ENCODE measurements at places on chromosomes 13 and 19.

- DNase-seq: no peak
Observed at GRCh38 chr19:16435238-16435917, 36.4 kb downstream of the EPS15L1 start.

- no peak for DNase-seq
Observed at GRCh38 chr13:50126993-50127725, 111.9 kb downstream of the KCNRG start.

- no peak for DNase-seq
Observed at GRCh38 chr19:20471431-20471830, 94.2 kb downstream of the ZNF737 start.

DNA sequence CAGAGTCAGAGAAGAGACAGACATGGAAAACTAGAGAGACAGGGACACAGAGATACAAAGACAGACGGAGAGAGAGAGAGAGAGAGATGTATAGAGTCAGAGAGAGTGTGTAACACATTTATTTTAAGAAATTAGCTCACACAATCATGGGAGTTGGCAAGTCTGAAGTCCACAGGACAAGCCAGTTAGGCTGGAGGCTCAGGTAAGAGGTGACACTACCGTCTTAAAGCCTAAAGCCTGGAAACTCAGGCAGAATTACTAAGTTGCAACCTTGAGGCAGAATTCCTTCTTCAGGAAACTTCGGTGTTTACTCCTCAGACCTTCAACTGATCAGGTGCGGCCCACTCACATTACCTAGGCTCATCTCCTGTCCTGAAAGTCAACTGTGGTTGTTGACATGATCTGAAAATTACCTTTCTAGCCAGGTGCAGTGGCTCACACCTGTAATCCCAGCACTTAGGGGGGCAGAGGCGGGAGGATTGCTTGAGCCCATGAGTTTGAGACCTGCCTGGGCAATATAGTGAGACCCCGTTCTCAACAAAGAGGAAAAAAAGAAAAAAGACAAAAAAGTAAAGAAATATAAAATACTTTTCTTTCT lies 2.8 kb upstream of the TNFSF14 start:
- DNase-seq: no peak

- no peak for DNase-seq
Observed at GRCh38 chr13:113599391-113599790, 14.8 kb downstream of the TFDP1 start.

DNA sequence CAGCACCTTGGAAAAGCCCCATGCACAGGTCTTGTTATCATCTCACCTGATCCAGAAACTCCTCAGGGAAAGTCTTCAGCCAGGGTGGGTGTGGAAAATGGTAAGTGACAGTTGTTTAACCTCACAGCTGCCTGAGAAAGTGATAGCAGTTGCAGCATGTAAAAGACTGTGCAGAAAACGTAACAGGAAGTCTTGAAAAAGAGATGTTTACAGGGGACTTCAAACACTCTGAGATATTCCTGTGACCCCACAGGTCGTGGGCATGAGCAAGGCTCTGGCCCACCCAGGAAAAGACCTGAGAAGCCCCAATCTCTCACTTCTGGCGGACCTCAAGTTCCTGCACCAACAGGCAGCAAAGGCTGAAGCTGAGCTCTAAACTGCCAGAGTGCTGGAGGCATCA lies 826.9 kb downstream of the UQCRFS1 start:
- no peak for DNase-seq

GRCh38 chr13:23377983-23378632 lies 55.4 kb downstream of the SACS start:
- no peak for DNase-seq

DNA sequence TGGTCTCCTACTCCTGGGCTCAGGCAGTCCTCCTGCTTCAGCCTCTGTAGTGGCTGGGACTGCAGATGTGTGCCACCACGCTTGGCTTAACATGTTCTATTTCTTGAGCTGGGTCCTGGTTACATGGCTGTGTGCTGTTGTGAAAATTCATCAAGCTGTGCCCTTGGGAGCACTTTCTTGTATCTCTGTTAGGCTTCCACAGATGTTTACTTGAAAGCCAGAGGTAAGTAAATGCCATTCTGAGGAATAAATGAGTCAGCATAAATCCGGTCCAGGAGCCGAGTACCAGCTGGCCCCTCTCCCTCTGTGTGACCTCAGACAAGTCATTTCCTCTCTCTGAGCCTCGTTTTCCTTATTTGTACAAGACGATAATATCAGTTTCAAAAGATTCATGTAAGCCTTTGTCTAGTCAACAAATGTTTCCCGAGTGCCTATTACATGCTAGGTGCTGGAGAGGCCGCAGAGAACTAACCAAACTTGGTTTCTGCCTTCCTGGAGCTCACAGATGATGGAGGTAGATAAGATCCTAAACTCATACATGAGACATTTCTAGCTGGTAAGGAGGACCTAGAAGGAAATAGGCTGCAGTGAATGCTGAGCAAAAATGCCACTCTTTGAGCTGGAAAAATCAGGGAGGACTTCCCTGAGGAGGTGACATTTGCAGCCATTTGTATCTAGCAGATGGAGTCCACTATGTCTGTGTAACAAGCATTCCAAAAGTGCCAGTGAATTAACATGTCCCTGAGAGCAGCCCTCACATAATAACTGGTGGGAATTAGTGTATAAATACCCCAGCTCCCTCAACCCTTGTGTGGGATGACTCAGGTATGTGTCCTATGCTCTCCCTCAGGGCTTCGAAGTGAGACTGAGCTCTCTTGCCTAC lies 2.7 kb upstream of the RASAL3 start:
- no peak for DNase-seq

GRCh38 chr13:67258482-67258881 lies 28.3 kb upstream of the PCDH9 start:
- no peak for DNase-seq
